Stimulated activated CD8-positive, alpha-beta memory T cell treated with anti-CD3 and anti-CD28 coated beads, Interleukin-4, amount 100 ng/mL, for 4 hours (primary cell): ENCODE measurements at places on chromosomes 2 and 18.

DNA sequence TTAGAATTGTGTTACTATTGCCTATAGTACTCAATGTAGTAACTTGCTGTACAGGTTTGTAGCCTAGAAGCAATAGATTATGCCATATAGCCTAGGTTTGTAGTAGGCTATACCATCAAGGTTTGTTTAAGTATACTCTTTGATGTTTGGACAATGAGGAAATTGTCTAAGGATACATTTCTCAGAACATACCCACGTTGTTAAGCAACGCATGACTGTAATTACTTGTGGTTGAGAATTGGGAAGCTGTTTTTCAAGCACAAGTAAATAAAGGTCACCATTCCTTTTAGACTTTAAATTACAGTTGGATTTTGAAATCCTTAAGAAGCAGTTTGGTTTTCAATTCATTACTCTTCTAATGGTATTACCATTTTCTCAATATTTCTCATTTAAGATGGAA lies 89.8 kb upstream of the KCNH7 start:
- no peak for DNase-seq

DNA sequence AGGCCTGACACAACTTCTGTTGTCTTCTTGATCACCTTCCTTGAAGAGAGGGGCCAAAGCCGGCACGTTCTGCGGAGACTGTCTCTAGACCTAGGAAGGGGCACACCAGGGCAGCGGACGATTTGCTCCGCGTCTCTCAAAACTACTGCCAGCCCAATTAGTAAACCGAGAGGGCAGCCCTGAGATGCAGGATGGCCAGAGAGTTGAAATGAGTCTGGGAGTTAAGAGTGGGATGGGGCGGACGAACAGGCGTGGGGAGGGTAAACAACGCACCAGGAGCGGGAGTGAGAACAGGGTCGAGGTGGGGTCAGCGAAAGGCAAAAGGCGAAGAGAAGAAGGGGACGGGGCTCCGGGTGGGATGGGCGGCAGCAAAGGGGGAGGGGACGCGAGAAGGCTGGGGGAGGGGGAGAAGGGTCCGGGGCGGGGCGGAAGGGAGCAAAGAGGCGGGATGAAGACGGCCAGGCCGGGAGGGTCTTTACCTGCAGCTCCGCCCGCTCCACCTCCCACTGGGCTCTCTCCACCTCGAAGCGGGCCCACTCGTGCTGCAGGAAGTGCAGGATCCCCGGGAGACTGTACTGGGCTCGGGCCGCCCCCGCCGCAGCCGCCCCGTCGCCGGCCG lies 476 bp downstream of the STRN start:
- DNase-seq: peak; percentile 13

GRCh38 chr2:239392072-239392357 lies 8.8 kb downstream of the HDAC4 start:
- no peak for DNase-seq

DNA sequence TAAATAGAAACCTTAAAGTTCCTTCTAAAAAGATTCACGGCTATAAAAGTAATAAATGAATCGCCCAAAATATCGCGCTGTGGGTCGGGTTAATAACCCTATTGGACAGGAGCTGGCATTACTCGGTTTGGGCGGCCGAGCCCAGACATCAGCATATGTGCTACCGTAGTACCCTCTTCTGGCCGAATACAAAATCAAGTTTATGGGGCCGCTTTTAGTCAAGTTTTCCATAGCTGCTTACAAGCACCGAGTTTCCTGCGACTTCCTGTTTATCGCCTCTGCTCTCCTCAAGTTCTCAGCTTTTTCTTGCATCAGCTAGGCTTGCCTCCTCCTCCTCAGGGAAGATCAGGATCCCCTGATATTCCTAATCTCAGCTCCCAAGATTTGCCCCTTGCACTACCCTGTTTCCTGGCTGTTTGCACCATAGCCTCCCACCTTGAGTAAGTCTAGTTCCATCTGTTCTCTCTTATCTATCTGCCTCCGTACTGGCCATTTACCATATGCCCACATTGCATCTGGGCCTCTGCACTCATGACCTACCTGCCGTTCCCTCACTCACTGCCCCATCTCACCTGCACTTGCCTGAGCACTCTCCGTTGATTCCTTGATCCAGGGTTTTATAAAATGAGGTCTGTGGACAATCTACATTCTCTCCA lies 56.1 kb downstream of the SLC35F5 start:
- no peak for DNase-seq

DNA sequence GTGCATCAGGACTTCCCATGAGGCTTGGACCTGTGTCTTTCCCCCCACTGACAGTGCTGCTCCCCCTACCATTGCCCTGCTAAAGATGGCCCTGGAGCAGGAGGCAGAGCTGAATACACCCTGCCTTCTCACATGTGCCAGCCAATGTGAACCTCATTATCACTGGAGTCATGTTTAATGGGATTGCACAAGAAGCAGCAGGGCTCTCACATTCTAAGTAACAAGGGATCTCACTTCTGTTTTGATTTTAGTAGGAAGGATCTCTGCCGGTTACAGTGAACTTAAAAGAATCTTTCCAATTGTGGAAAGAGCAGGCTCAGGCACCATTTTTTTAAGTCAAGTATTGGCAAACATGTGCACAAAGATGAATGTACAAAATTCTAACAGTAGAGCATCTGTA lies 322.1 kb upstream of the MEX3C start:
- DNase-seq: no peak

DNA sequence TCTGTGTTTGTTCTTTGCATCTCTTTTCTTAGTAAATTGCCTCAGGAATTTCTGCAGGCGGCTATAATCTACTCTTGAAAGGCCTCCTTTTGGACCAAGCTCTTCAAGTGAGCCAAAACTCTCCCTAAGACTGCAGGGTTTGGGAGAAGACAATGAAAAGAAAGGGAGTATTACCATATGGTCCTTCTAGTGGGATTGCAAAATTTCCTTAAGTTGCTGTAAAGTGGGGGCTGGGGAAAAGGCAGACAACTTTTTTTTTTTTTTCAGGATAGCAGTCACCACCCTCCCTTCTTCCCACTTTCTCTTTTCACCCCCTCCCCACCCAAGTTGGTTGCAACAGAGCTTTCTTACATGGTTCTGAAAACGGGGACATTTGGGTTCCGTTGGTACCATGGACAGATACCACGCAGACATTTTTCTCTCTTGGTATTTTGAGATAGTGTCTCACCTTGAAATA lies 183.7 kb downstream of the FHOD3 start:
- DNase-seq: no peak

DNA sequence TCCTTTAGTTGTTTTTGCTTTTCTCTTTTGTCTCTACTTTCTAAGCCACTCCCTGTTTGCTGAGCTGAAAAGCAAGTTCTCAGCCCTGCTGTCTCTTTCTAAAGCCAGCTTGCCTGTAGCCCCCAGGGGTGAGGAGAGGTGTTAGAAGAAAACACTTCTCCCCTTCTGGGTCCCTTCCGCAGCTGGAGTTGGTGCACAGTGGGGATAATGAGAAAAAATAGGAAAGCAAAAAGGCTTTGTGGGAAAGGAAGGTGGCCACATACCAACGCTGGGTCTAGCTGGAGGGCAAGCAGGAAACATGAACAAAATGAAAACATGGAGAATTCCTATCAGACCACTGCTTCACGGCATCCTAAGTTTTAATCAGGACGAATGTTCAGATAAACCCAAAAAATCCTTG lies 15.5 kb upstream of the SLC20A1 start:
- DNase-seq: no peak

DNA sequence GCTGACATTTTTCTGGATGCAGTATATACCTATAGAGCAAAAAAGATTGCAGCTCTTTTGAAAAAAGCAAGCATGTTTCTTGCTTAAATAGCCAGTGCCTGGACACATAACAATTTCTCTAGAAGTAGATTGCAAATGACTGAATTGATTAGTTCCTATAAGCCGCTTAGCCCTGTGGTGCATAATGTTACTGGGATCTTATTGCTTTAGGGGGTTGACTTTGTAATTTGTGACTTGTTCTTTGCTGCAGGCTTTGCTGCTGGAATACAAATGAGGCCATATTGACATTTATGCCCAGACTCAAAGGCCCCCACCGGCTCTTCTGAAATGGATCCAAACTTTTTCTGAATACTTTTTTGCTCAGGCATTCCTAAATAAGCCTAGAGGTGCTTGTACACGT lies 182.6 kb downstream of the SH3BP4 start:
- no peak for DNase-seq

DNA sequence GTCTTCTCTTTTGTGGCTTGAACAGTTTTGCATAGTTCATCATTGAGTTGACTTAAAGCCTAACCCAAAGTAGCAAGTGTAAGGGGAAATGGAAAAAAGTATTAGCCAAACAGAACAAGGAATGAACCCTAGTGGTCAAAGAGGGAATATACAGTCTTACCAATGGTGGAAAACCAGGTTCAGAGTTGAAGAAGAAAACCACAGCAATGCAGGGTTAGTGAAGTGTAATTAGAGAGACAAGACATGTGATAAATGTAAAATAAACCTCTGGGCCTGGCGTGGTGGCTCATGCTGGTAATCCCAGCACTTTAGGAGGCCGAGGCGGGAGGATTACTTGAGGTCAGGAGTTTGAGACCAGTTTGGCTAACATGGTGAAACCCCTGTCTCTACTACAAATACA lies 2.4 kb downstream of the TTN start:
- no peak for DNase-seq

DNA sequence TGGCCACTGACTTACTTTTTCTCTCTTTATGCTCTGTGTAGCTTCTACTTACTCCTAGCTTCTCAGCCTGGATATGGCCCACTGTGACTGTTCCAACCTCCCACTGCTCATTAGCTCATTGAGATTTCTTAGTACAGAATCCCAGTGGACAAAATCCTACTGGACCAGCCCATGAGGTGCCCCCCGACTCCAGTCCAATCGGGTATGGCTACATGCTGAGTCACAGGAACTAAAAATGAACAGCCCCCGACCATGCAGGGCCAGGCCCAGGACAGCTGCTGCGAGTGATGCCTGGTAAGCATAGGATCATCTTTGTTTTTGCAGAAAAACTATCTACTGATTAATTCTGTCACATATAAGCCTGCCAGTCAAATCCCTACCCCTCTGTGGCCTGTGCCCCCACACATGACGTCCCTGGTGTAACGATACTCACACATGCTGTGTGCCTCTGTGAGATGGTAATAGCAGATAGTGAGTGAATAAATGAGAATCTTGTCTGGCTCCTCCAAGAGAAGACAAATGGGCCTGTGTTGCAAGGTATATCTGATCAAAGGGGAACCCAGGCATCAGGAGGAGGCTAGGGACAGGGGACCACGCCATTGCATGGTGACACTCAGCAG lies 85.9 kb upstream of the KLF7 start:
- no peak for DNase-seq

GRCh38 chr2:199596549-199596948 lies 138.8 kb upstream of the SATB2 start:
- DNase-seq: no peak

- DNase-seq: no peak
These were observed 23.8 kb upstream of the SMAD4 start for GRCh38 chr18:51006061-51006818.

DNA sequence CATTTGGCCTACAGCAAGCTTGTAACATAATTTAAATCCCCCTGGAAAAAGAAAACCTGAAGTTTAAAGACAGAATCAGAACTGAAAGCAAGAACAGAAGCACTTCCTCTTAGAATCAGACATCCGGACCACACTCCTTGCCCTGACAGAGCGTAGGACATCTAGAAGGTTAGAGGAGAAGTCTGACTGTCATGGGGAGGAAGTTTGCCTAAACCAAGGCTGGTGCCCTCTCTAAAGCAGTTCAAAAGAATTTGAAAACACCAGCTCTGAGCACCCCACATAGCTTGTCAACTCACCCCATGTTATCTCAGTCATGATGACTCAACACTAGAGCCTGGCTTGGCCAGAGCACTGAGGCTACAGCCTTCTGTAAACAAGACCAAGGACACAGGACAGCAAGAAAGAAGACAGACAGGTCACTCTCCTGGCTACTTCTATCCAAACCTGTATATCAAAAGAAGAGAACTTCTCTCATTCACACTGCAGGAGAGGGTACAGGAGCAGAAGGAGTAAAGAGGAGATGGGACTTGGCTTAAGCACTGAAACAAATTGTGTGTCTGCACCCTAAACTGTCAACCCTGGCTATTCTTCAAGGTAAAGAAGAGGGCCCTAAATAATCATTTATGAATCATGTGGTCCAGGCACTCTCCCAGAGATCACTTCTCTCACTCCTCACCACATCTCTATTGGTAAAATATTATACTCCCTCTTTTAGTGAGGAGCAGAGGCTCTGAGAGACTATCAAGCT lies 198.6 kb downstream of the MEMO1 start:
- DNase-seq: no peak

DNA sequence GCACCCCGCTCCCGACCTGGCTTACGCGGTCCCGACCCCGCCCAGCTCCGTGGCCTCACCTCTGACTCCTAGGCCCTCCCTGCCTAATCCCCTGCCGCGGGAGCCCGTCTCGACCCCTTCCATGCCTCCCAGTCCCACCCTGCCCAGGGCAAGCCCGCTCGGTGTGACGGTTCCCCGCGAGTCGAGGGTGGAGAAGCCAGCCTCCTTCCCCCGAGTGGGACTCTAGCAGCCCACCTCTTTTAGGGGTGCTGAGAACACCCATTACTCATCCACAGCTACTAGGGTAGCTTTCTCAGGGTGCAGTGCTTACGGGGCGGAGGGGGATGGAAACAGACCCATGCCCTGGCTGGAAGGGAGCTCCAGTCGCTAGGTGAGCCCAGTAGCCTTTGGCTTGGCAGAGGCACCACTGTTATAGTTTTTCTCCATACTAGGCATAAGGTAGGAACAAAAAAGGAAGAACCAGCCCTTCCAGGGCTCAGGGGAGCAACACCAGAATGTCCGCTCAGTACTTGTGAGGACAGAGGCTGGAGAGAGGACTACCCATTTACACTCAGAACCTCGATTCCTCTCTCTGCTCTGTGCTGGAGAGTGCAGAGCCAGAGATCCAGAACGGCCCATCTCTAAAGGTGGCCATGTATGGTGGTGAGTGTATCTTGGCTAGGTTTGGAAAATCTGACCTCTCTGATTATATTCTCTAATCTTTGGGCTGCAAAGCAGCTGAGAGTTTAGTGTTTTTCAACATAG lies 606 bp downstream of the AGBL5 start:
- DNase-seq: peak; percentile 21

- DNase-seq: no peak
These were observed 15.6 kb upstream of the ASAP2 start for GRCh38 chr2:9191041-9191481.

GRCh38 chr2:97764559-97765263 lies 51.3 kb downstream of the ZAP70 start:
- DNase-seq: no peak
